ENCODE measurements at places on chromosomes 13 and 19. TPM values are rescaled to one million over a fixed set of nuclear protein-coding genes. Genes with fewer than 3 reads are reported as not detected.
A peak's percentile ranks its signal among the peaks of the same experiment; 100 is the strongest.

The LYPD5 gene
- not detected for total RNA-seq

The SIGLEC5 gene
- total RNA-seq, result not detected

The C13orf42 gene
- not detected for total RNA-seq

The ZNF8 gene
- 4.5 TPM for total RNA-seq

The PNMA8B gene
- total RNA-seq, result not detected

The TLE6 gene
- total RNA-seq, result not detected

GRCh38 chr19:31511696-31512095, 162.5 kb upstream of the TSHZ3 start:
- no peak for DNase-seq

DNA sequence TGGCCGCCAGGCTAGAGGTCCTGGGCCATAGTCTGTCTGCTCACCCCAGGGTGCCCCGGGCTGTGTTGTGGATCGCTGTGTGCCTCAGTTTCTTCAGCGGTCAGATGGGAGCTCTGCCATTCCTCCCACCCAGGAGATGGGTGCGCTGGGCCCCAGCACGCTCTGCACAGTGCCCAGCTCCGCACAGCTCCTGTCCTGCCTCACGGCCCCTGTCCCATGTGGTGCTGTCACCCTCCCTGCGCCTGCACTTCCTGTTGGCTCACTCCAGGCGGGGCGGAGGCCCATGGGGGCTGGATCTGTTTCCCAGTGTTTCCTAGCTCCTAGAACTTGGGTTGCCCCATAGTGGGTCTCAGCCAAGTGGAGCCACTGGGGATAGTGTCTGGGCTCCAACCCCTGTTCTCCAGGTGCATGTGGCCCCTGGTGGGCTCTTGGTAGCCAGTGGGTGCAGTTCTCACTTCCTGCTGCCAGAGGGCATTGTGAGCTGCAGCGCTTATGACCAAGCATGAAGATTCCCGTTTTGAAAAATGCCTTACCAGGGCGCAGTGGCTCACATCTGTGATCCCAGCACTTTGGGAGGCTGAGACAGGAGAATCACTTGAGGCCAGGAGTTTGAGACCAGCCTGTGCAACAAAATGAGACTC, 69.8 kb downstream of the KDM4B start:
- DNase-seq, result peak; percentile 33

DNA sequence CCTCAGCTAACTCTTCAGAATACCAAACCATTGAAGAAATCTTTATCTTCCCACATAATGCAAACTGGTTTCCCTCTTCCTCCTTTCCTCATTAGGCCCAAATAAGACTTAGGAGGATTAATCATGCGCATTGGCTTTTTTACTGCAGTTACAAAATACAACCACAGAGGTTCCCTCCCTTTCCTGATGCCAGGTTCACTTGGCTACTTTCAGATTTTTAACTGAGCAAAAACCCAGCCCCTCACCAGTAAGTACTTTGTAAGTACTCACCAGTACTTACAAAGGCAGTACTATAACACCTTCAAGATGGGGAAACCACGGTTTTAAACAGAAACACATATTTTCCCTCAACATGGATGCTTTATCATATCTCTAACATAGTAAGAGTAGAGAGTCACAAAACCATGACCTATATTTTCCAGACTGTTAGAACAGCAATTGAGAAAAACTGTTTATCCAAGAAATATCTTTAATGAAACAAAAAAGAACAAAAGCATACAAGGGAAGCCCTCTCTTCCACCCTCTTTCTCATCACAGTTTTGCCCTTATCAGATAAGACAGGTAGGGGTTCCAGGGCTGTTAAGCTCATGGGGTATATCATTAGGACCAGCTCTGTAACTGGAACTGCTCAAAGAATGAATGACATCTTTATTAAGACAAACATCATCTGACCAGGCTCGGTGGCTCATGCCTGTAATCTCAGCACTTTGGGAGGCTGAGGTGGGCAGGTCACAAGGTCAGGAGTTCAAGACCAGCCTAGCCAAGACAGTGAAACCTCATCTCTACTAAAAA, 12.7 kb downstream of the FOXO1 start:
- DNase-seq, result no peak

DNA sequence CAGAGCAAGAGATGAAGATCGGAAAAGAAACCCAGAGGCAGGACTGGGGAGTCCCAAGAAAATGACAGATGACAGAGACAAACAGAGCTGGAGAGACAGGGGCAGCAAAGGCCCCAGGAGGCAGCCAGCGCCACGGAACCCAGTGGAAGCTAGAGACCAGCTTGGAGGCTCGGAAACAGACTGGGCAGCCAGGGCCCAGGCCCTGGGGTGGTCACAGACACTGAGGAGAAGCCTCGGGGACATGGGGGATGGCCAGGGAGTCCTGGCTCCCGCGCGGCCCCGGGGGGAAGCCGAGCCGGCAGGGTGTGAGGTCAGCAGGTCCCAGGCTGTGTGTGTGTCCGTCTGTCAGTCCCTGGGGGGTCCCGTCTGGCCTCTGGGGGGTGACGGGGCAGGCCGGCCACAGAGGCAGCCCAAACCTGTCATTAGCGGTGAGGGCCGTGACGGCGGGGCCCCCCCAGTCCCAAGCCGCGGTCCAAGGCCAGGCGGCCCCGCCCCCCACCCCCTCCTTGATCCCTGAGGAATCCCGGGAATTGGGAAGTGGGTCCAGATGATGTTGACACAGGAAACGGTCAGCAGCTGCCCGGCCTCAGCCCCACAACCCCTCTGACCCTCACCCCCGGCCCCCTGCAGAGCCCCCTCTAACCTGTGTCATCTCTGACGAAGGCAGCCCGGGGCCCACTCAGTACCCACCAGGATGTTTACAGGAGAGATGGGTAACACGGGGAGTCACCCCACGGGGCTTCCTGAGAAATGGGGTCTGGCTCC, 2.5 kb upstream of the TMEM190 start:
- no peak for DNase-seq

All from LHCN-M2 (cell line).